ENCODE measurements at places on chromosomes 3 and 15. TPM values are rescaled to one million over a fixed set of nuclear protein-coding genes. Genes with fewer than 3 reads are reported as not detected.

DNA sequence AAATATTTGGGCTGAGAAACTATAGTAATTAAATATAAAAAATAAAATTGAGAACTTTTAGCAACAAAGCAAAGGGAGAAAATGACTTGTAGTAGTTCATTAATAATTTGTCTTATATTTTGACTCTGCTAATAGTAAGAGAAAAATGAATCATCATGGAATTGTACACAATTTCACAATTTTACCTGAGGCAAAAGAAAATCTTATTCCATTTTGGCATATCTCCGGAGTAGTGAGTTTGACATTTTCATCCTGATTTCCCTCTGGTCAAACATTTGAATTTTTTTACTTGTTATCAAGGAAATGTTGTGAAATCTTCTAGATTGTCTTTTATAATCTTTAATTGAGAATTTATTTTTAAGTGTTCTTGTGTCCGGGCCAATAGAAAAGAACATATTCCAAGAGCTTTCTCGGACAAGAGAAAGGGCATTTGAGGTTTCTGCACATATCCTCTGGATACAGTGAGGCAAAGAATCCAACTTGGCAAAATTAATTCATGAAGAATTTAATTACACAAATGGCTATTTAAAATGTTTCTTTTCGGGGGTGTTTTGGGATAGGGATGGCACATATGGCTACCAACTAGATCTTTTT, 89.3 kb upstream of the IGSF10 start:
- no peak overlapping the region for H3K27ac ChIP-seq
- DNase-seq = no peak
- H3K27me3 ChIP-seq = no peaks in the 10 kb centered on the region

DNA sequence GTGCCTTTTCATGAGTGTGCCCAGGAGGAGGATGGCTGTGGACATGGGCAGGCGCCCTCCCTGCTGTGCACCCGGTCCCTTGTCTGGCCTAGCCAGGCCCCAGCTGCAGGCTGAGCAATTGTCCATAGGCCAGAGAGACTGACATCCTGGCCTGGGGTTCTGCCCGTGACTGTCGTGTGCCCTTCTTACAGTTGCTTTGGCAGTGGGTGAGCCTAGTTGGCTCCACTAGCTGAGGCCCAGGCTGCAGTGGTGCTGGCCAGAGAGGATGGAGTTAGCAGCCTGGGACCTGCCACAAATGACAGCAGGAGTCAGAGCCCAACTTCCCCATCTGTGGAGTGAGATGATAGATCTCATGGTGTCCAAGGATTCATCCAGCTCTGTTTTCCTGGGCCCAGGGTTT, 9.0 kb upstream of the CHRNB4 start:
- H3K4me1 ChIP-seq = no peaks in the 10 kb centered on the region
- H3K4me3 ChIP-seq = no peak overlapping the region
- H3K27ac ChIP-seq = no peak overlapping the region
- no peak for DNase-seq

- H3K36me3 ChIP-seq = no peaks in the 10 kb centered on the region
- no peak overlapping the region for H3K27ac ChIP-seq
- no peak for DNase-seq
- no peaks in the 10 kb centered on the region for H3K4me1 ChIP-seq
- H3K4me3 ChIP-seq = no peak overlapping the region
Observed at GRCh38 chr3:150798122-150798618, 35.2 kb upstream of the SIAH2 start.

GRCh38 chr3:43958005-43958770, 267.4 kb downstream of the ABHD5 start:
- no peak overlapping the region for H3K4me3 ChIP-seq
- DNase-seq = no peak
- no peak overlapping the region for H3K27ac ChIP-seq
- no peaks in the 10 kb centered on the region for H3K4me1 ChIP-seq
- H3K27me3 ChIP-seq = no peaks in the 10 kb centered on the region
- no peaks in the 10 kb centered on the region for H3K36me3 ChIP-seq

DNA sequence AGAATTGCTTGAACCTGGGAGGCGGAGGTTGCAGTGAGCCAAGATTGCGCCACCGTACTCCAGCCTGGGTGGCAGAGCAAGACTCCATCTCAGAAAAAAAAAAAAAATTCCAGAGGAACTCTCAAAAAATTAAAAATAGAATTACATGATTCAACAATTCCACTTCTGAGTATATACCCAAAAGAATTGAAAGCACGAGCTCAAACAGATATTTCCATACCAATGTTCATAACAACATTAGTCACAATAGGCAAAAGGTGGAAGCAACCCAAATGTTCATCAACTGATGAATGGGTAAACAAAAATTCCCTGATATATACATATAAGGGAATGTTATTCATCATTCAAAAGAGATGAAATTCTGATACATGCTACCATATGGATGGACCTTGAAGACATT, 16.9 kb upstream of the MORF4L1 start:
- H3K27me3 ChIP-seq = no peaks in the 10 kb centered on the region
- H3K4me3 ChIP-seq = no peak overlapping the region
- no peaks in the 10 kb centered on the region for H3K4me1 ChIP-seq

DNA sequence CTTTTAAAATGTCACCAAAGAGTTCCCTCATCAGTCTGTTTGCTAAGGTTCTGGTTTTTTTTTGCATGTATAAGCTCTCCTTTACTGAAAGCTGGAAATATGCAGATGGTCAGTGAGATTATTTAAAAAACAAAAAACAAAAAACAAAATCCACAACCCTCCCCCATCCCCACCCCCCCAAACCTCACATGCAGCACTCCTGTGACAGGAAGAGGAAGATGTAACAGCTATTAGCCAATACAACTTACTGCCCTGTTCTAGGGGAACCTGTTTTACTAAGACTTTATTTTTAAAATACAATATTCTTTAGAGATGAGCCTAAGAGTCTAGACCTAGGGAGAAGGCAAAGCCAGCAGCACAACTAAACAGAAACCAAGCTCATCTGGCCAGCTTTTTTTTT, 39.5 kb downstream of the ANP32A start:
- no peak overlapping the region for H3K27ac ChIP-seq
- DNase-seq = no peak
- peaks cover 12% of the 10 kb centered on the region for H3K4me1 ChIP-seq
- H3K36me3 ChIP-seq = no peaks in the 10 kb centered on the region
- H3K27me3 ChIP-seq = no peaks in the 10 kb centered on the region
- no peak overlapping the region for H3K4me3 ChIP-seq

DNA sequence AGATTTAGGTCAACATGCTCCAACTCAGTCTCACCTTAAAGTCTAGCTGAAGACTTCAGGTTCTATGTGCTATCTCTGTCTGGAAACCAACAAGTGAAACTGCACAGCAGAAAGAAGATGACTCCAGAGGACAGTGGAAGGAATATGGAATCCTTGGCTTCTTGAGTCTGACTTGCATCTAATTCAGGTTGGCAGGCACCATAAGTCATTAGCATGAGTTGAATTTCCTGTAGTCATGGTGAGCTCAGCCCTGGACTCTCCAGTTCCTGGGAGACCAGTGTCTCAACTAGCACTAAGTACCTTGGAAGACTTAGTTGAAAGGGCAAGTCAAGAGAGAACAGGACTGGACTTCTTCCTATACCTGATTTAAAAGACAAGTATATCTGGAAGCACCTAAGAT, 129.7 kb downstream of the DTWD1 start:
- H3K36me3 ChIP-seq = no peaks in the 10 kb centered on the region
- no peak overlapping the region for H3K4me3 ChIP-seq
- DNase-seq = no peak
- H3K4me1 ChIP-seq = no peaks in the 10 kb centered on the region
- no peak overlapping the region for H3K27ac ChIP-seq
- H3K27me3 ChIP-seq = no peaks in the 10 kb centered on the region

- no peak for DNase-seq
- no peaks in the 10 kb centered on the region for H3K36me3 ChIP-seq
- no peak overlapping the region for H3K4me3 ChIP-seq
- no peaks in the 10 kb centered on the region for H3K27me3 ChIP-seq
- no peak overlapping the region for H3K27ac ChIP-seq
- no peaks in the 10 kb centered on the region for H3K4me1 ChIP-seq
Observed at GRCh38 chr3:126309165-126309564, 48.0 kb downstream of the KLF15 start.

- no peak overlapping the region for H3K27ac ChIP-seq
- H3K27me3 ChIP-seq = no peaks in the 10 kb centered on the region
- no peak for DNase-seq
- H3K36me3 ChIP-seq = no peaks in the 10 kb centered on the region
- H3K4me1 ChIP-seq = no peaks in the 10 kb centered on the region
Observed at GRCh38 chr3:76134166-76134565, 348.8 kb upstream of the ZNF717 start.

DNA sequence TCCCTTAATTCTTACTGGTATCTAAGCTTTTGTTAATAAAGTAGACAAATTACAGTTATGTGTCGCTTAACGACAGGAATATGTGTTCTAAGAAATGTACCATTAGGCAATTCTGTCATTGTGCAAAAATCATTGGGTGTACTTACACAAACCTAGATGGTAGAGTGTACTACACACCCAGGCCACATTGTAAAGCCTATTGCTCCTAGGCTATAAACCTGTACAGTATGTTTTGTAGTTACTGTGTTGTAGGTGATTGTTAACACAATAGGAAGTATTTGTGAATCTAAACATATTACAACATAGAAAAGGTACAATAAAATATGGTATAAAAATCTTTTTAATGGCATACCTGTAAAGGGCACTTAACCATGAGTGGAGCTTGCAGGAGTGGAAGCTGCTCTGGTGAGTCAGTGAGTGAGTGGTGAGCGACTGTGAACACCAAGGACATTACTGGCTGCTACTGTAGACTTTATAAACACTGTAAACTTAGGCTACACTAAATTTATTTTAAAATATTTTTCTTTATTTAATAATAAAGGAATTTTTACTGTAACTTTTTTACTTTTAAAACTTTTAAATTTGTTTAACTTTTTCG, 47.4 kb downstream of the FSIP1 start:
- H3K27me3 ChIP-seq = no peaks in the 10 kb centered on the region
- H3K27ac ChIP-seq = no peak overlapping the region
- no peaks in the 10 kb centered on the region for H3K36me3 ChIP-seq

DNA sequence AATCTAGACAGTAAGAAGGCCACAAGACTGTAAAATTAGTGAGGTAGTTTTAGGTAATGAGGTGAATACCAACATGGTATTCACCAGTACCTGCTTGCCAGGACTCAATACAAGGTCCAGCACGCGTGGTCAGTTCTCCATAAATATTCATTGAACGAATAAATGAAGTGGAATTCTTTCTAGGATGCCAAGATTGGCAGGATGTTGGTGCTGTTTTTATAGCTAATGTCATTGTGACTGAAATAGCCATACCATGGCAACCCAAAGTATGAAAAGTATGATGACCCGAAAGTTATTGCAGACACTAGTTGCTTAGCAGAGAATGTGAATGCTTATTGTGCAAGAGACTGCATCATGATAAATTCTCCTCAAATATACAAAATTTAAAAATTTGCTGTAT, 307.2 kb downstream of the KCNH8 start:
- H3K36me3 ChIP-seq = no peaks in the 10 kb centered on the region
- DNase-seq = no peak
- H3K4me1 ChIP-seq = no peaks in the 10 kb centered on the region
- no peaks in the 10 kb centered on the region for H3K27me3 ChIP-seq

GRCh38 chr3:194857469-194858113, 171.9 kb downstream of the FAM43A start:
- no peaks in the 10 kb centered on the region for H3K27me3 ChIP-seq
- no peaks in the 10 kb centered on the region for H3K36me3 ChIP-seq
- no peak for DNase-seq
- no peak overlapping the region for H3K4me3 ChIP-seq
- peaks cover 24% of the 10 kb centered on the region for H3K4me1 ChIP-seq

GRCh38 chr15:45102226-45102625, 11.7 kb downstream of the DUOX2 start:
- no peaks in the 10 kb centered on the region for H3K36me3 ChIP-seq
- no peak overlapping the region for H3K4me3 ChIP-seq
- no peak overlapping the region for H3K27ac ChIP-seq
- no peak for DNase-seq

DNA sequence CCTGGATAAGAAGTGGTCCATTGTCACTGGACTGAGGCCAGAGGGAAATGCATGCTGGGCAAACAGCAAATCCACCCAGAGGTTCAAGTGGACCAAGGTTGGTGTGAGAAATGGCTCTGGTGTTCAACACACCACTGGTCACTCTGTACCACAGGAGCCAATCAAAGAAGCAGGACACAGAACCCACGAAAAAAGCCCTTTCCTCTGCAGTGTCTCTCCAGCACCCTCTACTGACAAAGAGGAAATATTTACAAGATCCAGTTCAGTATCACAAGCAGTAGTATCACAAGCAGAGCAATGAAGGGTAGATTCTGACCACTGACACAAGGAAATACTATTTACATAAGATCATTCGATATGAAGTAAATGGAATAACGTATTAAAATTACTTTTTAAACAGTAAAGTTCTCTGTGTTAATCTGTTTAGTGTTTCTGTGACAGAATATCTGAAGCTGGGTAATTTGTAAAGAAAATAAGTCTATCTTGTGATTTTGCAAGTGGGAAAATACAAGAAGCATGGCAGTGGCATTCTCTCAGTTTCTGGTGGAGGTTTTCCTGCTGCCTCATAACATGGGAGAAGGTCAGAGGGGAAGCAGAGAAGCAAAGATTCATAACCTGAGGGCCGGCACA, 390.7 kb downstream of the EFHB start:
- H3K27me3 ChIP-seq = no peaks in the 10 kb centered on the region
- H3K36me3 ChIP-seq = no peaks in the 10 kb centered on the region
- H3K27ac ChIP-seq = no peak overlapping the region
- H3K4me3 ChIP-seq = no peak overlapping the region
- DNase-seq = no peak

DNA sequence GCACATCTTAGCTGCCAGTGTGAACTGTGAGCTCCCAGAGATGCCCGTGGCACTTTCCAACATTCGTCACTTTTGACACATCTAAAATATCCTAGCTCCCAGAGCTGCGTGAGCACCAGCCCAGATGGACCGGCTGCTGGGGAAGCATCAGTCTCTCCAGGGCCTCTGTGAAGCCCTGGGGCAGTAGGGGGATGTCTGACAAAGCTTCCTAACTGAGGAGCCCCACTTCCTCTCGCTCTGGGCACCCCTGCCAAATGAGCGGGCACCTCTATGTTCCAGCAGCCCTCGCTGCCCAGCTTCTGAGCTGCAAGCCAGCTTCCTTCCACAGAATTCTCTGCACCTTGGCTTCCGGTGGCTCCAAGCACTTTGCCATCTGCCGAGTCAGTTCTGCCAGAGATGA, 91.1 kb downstream of the LIPC start:
- DNase-seq = no peak
- H3K36me3 ChIP-seq = no peaks in the 10 kb centered on the region
- no peak overlapping the region for H3K4me3 ChIP-seq

TFDP2 gene
- total RNA-seq = 24.8 TPM

AMIGO3 gene
- total RNA-seq = not detected

CLASP2 gene
- total RNA-seq = 69.5 TPM

H1-8 gene
- total RNA-seq = not detected

P2RY1 gene
- total RNA-seq = 17.9 TPM

HRH1 gene
- total RNA-seq = 9.3 TPM

TMEM108 gene
- 3.2 TPM for total RNA-seq

SYNPR gene
- not detected for total RNA-seq

TPRG1 gene
- total RNA-seq = 21.6 TPM

ATP13A4 gene
- 13.0 TPM for total RNA-seq

Measured in vagina (tissue), 2 donors.